Vagina (tissue), 2 donors: ENCODE measurements at places on chromosomes 12 and 14. TPM values are rescaled to one million over a fixed set of nuclear protein-coding genes. Genes with fewer than 3 reads are reported as not detected.

- no peak for DNase-seq
Measured at GRCh38 chr12:71556448-71556847, 107.2 kb downstream of the ZFC3H1 start.

DNA sequence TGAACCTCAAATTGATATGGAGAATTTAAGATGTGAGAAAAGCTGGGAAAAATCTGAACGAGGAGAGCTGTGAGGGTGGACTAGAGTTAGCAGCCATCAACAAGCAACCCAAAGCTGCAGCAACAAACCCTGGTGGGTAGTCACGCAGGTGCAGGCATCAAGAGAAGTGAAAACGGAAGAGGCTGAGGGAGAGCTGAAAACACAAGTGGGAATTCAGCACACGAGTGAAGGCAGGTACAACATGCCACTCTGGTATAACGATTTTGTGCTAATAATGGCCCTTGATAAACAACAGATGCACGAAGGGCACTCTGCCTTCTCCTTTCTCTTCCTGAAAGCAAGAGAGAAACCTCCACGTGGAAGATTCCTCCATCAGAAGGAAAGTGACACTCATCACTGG, 11.5 kb downstream of the TCL1B start:
- DNase-seq: no peak

- no peak for DNase-seq
Measured at GRCh38 chr14:36222952-36223468, 46.5 kb upstream of the PTCSC3 start.

GRCh38 chr14:91570021-91570420, 59.9 kb upstream of the PPP4R3A start:
- no peak for DNase-seq

- DNase-seq: no peak
Measured at GRCh38 chr14:94382099-94382715, 6.2 kb downstream of the SERPINA1 start.

DNA sequence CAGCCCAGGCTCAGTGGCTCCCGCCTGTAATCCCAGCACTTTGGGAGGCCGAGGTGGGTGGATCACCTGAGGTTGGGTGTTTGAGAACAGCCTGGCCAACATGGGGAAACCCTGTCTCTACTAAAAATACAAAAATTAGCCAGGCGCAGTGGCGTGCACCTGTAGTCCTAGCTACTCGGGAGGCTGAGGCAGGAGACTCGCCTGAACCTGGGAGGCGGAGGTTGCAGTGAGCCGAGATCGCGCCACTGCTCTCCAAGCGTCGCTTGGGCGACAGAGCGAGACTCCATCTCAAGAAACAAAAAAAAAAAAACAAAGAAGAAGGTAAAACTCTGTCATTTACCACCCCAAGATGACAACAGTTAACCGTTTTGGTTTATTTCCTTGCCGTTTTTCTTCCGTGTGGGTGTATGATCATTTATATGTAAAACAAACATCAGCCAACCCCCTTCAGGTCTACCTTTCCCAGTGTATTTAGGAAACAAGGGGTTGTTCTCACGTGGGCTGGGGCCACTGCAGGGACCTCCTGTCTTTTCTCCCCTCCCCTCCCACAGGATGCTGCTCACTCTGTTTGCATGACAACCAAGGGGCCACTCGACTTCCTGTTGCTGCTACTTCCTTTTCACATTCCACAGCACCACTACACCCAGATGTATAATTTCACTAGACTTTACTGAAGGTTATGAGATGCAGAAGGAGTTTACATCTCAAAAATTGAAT, 13.6 kb downstream of the TTC9 start:
- no peak for DNase-seq

Gene CLEC6A
- total RNA-seq: not detected
